Muscle of arm (tissue), 14 donors: ENCODE measurements at places on chromosomes 1 and 21. TPM values are rescaled to one million over a fixed set of nuclear protein-coding genes. Genes with fewer than 3 reads are reported as not detected.

- DNase-seq, result no peak
Measured at GRCh38 chr1:170274131-170274501, 128.4 kb downstream of the NTMT2 start.

- DNase-seq, result no peak
Measured at GRCh38 chr1:2232255-2232915, 4.3 kb downstream of the SKI start.

DNA sequence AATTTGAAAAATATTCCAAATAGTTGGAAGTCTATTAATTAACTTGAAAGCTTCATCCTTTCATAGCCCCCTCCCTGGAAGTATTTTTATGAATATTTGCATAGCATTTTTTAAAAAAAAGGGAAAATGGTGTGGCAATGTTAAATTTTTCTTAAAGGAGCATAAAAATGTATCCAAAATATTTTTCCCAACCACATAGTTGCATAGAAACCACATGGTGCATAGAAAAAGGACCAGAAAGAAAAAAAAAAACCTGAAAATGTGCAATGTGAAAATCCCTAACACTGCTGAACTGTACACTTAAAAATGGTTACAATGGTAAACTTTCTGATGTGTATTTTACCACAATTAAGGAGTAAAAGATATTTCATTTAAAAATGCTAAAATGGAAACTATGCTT, 8.0 kb downstream of the C1orf167 start:
- no peak for DNase-seq

GRCh38 chr1:161499099-161500039, 5.9 kb upstream of the FCGR2A start:
- peak; percentile 19 for DNase-seq

DNA sequence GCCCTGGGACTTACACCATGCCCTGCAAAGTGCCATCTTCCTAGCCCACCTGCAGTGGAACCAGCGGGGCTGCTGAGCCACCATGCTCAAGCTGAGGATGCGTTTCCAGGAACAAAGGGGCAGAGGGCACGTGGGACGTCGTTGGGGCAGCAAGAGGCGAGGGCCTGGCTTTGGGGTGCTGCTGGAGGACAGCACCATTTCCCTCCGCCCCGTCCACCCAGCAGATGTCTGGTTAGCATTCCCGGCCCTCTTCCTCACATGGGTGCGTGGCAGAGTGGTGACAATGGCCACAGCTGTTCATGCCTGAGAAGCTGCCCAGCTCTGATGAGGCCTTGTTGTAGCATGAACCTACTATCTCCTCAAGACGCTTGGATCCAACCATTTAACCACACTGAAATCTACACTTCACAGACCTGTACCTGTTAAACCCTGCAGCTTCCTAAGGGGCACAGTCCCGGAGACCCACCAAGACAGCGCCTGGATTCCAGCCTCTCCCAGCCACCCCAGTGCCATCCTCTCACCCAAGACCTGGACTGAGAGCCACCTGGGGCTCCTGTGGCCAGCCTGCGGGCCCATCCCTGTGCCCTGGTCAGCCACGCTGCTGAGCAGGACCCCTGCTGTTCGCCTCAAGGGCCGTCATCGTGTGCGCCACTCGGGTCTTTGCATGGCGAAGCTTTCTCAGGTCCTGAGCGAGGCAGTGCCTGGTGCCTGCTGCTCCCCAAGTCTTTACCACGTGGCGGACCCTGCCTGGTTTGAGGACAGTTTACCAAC, 33.2 kb downstream of the SLC45A1 start:
- no peak for DNase-seq

- no peak for DNase-seq
Measured at GRCh38 chr1:188433425-188433824, 1604.7 kb downstream of the PLA2G4A start.

- no peak for DNase-seq
Measured at GRCh38 chr1:67061266-67061665, 7.3 kb upstream of the SLC35D1 start.

GRCh38 chr1:212520299-212520698, 87.6 kb downstream of the NENF start:
- DNase-seq, result no peak

DNA sequence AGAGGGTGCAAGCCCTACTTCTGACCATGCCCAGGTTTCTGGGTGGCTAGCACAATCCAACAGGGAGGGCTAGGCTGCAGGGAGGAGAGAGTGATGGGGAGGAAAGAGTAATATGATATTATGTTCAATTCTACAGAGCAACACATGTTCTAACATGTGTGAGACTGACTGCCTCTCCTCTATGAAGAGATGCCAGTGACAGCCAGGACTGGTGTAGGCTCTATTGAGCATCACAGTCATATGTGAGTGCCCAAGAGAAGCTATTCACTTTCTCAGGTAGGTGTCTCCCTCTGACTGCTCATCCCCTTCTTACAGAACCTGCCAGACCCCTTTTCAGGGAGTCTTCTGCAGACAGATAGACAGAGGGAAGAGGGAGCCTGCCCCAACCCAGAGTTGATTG, 446.1 kb downstream of the SIPA1L2 start:
- DNase-seq, result no peak

Gene SLC1A7
- 0.20 TPM for polyA plus RNA-seq

Gene TTC22
- polyA plus RNA-seq, result 0.09 TPM

Gene C1orf198
- polyA plus RNA-seq, result 60.6 TPM

Gene ERVH48-1
- 1.1 TPM for polyA plus RNA-seq

Gene PPIH
- 49.3 TPM for polyA plus RNA-seq
